ENCODE measurements at places on chromosomes 4 and X.

- no peak for DNase-seq
These were observed 58.1 kb upstream of the BCOR start for GRCh38 chrX:40155589-40156469.

DNA sequence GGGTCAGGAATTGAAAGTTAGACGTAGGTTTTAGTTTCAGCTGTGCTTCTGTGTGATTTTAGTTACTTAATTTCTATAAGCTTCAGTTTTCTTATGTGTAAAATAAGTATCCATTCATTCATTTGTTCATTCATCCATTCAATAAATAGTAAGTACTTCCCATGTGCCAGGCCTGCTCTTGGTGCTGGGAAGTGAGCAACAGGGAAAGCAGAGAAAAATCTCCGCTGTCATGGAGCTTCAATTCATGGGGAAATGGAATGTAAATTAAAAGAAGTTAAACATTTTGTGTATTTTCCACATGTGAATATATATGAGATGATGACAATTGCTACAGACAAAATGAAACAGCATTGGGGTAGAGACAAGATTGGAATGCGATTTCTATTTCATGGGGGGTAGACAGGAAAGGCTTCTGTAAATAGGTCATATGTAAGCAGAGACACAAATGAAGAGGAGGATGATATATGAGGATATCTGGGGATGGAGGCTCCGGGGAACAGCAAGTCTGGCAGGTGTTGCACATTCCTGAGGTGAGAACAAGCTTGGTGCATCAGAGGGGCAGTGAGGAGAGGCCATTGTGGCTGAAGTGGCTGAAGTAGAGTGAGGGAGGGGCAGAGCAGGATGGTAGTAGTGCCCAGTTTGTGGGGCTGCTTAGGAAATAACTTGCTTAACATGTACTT, 66.2 kb downstream of the FHIP1A start:
- no peak for DNase-seq

DNA sequence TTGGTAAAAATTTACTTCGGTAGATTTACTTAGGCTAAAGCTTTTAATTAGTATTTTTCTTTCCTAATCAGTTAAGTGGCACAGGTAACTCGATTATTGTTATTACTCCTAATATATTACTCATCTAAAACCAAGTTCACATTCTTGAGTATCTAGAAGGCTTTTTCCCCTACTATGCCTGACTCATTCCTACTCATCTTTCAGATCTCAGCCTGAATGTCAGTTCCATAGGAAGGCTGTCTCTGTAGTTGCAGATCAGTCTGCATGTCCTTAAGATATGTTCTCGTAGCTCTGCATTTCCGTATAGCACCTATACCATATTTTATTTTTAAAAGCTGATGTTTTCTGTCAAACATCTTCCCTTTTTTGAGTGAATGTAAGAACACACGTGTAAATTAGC, 5.9 kb upstream of the FAM184B start:
- no peak for DNase-seq

GRCh38 chrX:69424161-69424560, 80.0 kb upstream of the NALF2 start:
- no peak for DNase-seq

Measured in activated naive CD8-positive, alpha-beta T cell treated with anti-CD3 and anti-CD28 coated beads, Interleukin-2, amount 50 U/mL, for 16 hours (primary cell).